ENCODE measurements at places on chromosomes 16 and 17.

GRCh38 chr16:5072334-5073278, 963 bp downstream of the ALG1 start:
- DNase-seq = no peak

DNA sequence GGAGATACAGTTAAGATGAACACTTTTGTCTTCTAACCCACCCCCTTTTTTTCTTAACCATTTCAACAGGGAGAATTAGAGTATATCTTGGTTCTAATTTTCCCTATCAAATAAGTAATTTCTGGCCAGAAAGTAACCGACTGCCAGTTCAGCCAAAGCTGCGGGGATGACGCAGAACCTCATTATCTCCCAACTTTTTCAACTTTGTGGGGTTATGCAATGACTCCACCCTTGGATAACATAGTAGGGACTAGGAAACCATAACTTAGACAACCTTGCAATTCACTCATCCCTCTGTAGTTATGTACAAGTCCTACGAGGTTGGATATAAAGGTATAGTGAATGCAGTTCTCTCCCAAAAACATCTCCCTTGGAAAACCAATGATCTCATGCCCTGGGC, 184.0 kb downstream of the ZNF18 start:
- no peak for DNase-seq

GRCh38 chr16:55048745-55049144, 118.1 kb downstream of the IRX5 start:
- DNase-seq = no peak

DNA sequence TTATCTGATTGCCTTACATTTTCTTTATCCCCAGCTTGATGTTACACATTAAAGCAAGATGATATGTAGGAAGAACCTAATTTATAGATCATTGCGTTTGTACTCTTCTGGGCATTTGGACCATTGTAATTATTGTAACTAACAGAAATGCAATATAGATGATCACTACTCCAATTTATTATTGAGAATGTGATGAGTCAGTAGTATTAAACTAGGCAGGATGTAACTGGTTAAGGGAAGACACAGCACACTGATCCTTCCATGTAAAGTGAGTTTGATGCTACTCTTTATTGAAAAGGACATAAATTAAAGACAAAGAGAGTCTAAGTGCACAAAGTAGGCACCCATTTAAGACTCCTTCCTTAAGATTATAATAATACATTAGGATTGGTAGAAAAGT, 223.8 kb downstream of the KIF2B start:
- DNase-seq = no peak

DNA sequence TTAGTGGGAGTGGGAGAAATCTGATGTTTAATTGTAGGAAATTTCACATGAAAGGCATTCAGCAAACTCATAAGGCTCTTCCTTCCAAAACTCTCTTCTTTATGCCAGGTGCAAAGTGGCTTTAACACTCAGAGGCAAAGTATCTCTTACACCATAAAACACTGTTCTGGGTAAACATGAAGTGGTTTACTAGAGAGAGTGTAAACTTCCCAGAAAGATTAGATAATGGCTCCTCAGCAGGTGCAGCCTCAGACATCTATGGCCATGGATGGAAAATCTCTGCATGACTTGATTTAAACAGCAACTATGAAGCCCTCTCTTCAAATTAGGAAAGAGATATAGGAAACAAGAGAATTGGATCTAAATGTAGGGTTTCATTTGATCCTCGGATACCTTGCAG, 583.1 kb upstream of the SALL1 start:
- peak; percentile 76 for DNase-seq

DNA sequence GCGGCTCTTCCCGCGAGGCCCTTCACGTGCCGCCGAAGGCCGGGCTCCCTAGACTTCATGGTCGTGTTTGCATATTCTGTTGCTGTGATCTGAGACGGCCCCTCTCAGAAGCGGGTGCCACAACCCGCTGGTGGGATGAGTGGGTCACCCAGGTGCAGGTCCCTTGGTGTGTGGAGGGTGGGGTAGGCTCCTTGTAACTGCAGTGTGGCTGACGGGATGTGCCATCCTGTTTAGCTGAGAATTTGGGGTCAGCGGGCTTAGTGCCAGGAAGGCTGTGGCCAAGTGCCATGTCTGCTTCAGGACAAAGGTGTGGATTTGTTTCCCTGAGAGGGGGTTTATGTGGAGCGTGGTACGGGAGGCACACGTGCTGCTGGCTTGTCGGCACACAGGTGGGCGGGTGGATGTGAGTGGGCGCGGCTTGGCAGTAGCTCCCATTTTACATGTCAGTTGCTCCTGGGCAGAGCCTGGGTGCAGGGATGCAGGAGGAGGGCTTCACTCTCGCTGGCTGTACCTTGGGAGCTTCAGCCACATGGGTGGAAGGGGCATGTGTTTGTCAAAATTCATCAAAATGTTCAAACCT, 9.2 kb upstream of the WFIKKN1 start:
- DNase-seq = no peak

DNA sequence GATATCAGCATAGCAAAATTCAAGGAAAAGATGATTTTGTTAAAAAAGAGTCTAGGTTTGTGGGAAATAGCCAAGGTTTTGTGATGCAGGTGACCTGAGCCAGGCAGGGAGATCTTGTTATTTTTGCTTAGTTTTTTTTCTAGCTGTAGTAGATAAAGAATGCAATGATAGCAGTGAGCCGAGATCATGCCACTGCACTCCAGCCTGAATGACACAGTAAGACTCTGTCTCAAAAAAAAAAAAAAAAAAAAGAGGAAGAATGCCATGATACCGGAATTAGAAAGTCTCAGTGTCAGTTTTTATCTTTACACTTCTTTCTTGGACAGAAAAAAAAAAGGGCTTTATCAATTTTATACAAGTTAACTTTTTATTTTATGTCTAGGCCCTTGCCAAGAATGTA, 27.5 kb downstream of the TMEM238L start:
- DNase-seq = no peak

DNA sequence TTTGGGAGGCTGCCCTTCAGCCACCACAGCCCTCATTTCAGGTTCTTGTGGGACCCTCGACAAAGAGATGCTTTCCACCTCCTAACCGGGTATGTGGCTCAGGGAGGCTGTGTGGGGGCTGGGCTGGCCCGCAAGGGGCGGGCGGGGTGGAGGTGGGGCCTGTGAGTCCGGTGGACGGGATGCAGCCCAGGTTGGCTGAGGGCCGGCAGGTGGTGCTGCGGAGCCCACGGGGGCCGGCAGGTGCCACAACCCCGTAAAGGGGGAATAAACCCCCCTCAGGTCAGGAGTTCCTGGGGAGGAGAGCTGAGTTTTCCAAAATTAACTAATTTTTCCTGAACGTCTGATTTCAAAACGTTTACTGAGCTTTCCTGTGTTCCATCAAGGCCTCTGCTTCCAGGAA, 4.9 kb upstream of the CIAO3 start:
- no peak for DNase-seq

DNA sequence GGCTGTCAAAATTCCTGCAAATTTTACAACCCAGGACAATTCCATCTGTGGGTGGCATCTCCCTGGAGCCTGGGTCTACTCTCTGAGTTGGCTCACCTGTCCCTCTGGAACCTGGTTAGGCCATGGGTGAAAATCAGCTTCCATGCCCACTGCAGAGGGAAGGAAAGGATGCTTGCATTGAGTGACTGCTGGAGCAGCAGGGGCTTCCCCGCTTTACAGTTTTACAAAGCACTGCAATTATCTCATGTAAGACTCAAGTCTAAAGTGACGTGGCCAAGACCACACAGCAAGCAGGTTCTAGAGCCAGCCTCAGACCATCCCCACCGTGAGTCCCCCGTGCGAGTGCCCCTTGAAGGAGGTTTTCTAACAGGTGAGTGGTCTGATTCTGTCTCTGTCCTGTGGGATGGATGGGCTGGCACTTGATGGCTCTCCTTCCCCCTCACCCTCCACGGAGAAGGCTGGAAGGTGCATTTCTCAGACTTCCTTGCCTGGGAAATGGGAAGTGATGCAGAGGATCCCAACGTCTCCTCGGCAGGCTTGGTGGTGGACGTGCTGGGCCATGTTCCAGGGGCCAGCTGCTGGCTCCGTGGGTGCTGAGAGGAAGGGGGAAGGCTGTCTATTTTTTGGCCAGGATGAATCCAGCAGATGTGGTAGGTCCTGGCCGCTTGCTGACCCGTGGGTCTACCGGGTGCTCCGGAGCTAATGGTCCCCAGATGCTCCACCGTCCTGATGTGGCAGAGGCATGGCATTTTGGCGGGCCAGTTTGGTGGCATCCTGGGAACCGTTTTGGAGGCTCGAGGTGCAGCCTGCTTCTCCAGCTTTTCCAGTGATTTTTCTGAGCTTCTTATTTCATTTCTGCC, 26.3 kb upstream of the CBX4 start:
- DNase-seq = no peak

GRCh38 chr17:68398691-68399637, 58.3 kb downstream of the WIPI1 start:
- no peak for DNase-seq

GRCh38 chr16:16166949-16167348, 56.3 kb downstream of the ABCC6 start:
- no peak for DNase-seq

DNA sequence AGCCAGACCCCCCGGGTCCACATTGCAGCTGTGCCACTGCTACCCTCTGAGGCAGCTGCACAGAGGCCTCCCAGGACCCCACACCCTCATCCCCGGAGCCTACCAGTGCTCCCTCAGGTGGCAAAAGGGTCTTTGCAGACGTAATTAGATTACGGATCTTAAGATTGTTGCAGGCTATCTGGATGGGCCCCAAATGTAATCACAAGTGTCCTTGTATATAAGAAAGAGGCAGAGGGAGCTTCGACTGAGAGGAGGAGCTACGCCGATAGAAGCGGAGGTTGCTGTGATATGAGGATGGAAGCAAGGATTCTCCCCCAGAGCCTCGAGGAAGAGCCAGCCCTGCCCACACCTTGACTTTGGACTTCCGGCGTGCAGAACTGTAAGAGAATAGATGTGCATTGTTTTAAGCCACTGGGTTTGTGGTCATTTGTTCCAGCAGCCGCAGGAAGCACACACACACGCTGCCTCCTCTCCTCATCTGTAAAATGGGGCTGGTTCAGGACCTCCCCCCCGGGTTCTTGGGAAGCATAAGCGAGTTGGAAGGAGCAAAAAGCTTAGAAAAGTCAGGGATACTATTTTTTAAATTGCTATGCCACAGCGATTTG, 10.5 kb upstream of the RAI1 start:
- DNase-seq = no peak

GRCh38 chr16:31876951-31877828, 3.6 kb downstream of the ZNF267 start:
- DNase-seq = no peak

DNA sequence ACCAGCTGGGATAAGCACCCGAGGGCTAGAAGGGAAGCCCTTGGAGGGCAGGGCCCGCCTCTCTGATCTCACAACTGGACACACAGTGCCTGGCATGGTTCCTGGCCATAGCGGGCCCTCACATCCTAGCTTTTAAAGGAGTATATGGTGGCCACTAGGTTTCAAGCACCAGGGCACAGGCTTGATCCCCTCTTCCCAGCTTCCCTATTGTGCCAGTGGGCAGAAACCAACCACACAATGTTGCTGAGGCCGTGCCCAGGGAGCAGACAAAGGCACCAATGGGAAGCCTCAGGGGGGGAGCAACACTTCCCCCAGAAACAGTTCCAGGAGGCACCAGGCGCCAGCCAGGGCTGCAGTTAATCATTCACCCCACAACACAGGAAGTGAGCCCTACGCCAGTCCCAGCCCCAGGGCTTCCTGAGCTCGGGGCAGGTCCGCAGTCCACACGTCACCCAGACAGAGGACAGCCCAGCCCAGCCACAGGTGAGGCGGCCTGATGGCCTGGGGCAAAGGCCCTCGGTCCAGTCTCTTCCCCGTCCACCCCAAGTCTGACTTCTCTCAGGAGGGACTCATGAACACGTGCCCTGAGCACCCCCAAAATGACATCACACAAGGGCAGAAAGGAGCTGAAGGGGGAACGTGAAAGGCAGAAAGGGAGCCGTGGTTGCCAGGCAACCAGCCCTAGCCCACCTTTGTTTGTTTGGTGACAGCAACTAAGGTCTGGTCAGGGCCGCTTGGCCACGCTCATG, 12.8 kb downstream of the SMIM5 start:
- no peak for DNase-seq

DNA sequence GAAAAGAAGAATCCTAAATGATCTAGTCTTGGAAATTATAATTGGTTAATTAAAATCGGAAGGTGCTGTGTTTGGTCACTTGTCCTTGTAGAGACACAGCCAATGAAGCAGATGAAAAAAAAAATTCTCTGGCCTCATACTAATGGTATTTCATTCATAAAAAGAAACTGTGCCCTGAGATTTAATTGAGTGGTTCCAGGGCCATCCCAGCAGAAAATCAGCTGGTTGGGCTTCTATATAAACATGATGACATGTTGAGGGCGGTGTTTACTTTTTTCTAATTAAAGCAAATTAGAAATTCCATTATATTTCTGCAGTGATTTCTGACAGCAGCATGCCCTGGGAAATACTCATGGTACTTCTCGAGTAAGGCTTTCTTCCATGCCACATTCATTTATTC, 191.9 kb upstream of the KCNJ16 start:
- no peak for DNase-seq

- DNase-seq = no peak
Observed at GRCh38 chr17:15177343-15177742, 87.8 kb downstream of the PMP22 start.

DNA sequence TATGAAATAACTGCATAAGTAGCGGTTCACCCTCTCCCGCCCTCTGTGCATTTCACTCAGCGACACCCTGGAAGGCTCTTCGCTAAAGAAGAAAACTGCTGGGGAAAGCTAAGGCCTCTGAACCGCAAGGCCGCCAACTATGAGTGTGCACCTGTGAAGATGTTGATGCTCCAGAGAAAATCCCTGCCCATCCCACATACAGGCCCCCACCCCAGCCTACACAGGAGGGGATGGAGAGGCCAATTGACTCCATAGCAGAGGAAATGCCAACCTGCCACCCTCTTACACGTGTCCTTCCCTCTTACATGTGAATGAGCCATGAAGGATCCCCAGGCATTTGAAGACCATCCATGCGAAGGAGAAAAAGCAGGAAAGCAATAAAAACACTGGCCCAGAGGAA, 104.8 kb downstream of the MGAT5B start:
- peak; percentile 5 for DNase-seq
